Posterior vena cava (tissue), 2 donors: ENCODE measurements at places on chromosomes 7 and 10. TPM values are rescaled to one million over a fixed set of nuclear protein-coding genes. Genes with fewer than 3 reads are reported as not detected.

SPAM1 gene
- total RNA-seq = not detected

PIP gene
- total RNA-seq = not detected

RBP3 gene
- total RNA-seq = not detected

BMPER gene
- 7.1 TPM for total RNA-seq

STN1 gene
- total RNA-seq = 18.2 TPM

UNCX gene
- total RNA-seq = not detected
